A549 treated with Hydrocortisone at 1 μM for 4 hours (cell line): ENCODE measurements at places on chromosomes 3 and 15. TPM values are rescaled to one million over a fixed set of nuclear protein-coding genes. Genes with fewer than 3 reads are reported as not detected.

Gene KNL1
- total RNA-seq = 5.0 to 9.8 TPM (median 6.4 TPM) in 5 replicates

Gene GPR156
- 0.24 to 0.49 TPM (median 0.36 TPM) in 5 replicates for total RNA-seq

Gene DLEC1
- total RNA-seq = 0.02 to 0.09 TPM (median 0.05 TPM) in 5 replicates

Gene CFAP91
- total RNA-seq = 0.09 to 0.62 TPM (median 0.21 TPM) in 5 replicates

Gene SNX1
- 72.2 to 80.6 TPM (median 78.7 TPM) in 5 replicates for total RNA-seq

Gene IL16
- total RNA-seq = 0.03 TPM in 1 of 5 replicates, not detected in the others
